ENCODE measurements at places on chromosomes 12 and 14. TPM values are rescaled to one million over a fixed set of nuclear protein-coding genes. Genes with fewer than 3 reads are reported as not detected.

The ACSM4 gene
- not detected for total RNA-seq

The PPM1H gene
- total RNA-seq, result not detected

The RTN1 gene
- total RNA-seq, result not detected

The KIF26A gene
- 0.34 TPM for total RNA-seq

DNA sequence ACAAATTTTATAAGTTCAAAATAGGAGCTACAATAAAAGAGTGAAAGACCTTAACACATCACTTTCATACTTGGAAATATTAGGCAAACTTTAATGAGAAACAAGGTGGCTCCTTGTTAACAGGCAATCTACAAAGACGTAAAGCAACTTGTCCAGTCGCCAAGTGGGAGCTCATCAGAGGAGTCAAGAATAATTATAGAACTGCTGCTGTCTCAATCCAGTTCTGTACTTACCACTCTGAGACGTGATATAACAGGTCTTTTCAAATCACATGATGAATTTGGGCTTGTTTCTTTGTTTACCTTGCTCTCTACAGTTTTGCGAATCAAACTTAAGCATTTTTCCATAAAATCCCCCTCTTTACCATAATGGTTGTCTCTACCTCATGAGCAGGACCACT lies 3.6 kb downstream of the YBX3 start:
- H3K36me3 ChIP-seq, result peaks cover 34% of the 10 kb centered on the region
- H3K27ac ChIP-seq, result no peak overlapping the region
- no peak for DNase-seq
- H3K27me3 ChIP-seq, result peaks cover 10% of the 10 kb centered on the region

- H3K4me1 ChIP-seq, result no peaks in the 10 kb centered on the region
- no peaks in the 10 kb centered on the region for H3K36me3 ChIP-seq
- peaks cover 2% of the 10 kb centered on the region for H3K27me3 ChIP-seq
- H3K27ac ChIP-seq, result no peak overlapping the region
- no peak for DNase-seq
These were observed 164.3 kb downstream of the GRIP1 start for GRCh38 chr12:66514581-66514980.

DNA sequence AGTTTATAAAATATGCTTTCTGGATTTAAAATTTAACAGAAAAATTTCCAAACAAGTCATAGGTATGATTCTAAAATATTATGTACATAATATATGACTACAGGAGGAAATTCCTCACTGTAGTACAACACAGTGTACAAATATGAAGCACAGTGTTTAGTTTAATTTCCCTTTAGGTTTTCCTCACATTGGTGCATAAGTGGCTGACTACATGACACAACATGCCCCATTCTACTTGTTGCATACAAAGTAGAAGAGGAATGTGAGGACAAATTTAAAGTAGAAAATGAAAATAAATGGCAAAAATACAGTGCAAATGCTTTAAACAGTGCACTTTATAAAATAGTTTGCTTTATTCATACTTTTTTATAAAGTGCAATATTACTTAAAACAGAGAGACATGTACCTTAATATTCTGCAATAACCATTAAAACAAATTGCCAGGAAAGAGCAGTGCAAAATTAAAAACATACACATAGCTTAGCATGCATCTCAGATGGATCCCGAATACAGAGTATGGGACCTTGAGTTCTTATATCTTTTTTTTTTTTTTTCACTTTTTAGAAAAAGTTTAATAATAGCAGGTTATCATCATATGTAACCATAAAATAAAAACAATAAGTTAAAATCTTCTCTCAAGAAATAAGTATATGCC lies 54.8 kb upstream of the TTC7B start:
- DNase-seq, result no peak
- peaks cover 36% of the 10 kb centered on the region for H3K36me3 ChIP-seq
- no peak overlapping the region for H3K4me3 ChIP-seq

DNA sequence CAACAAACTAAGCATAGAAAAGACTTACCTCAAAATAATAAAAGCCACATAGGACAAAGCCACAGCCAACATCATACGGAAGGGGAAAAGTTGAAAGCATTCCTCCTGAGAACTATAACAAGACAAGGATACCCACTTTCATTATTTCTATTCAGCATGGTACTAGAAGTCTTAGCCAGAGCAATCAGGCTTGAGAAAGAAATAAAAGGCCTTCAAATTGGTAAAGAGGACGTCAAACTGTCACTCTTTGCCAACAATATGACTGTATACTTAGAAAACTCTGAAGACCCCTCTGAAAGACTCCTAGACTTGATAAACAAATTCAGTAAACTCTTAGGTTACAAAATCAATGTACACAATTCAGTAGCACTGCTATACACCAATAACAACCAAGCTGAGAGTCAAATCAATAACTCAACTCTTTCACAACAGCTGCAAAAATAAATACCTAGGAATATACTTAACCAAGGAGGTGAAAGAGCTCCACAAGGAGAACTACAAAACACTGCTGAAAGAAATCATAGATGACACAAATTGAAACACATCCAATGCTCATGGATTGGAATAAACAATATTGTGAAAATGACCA lies 11.6 kb upstream of the CLEC1A start:
- H3K4me3 ChIP-seq, result no peak overlapping the region
- peaks cover 15% of the 10 kb centered on the region for H3K27me3 ChIP-seq
- no peak overlapping the region for H3K27ac ChIP-seq
- H3K36me3 ChIP-seq, result no peaks in the 10 kb centered on the region
- no peaks in the 10 kb centered on the region for H3K4me1 ChIP-seq
- no peak for DNase-seq

DNA sequence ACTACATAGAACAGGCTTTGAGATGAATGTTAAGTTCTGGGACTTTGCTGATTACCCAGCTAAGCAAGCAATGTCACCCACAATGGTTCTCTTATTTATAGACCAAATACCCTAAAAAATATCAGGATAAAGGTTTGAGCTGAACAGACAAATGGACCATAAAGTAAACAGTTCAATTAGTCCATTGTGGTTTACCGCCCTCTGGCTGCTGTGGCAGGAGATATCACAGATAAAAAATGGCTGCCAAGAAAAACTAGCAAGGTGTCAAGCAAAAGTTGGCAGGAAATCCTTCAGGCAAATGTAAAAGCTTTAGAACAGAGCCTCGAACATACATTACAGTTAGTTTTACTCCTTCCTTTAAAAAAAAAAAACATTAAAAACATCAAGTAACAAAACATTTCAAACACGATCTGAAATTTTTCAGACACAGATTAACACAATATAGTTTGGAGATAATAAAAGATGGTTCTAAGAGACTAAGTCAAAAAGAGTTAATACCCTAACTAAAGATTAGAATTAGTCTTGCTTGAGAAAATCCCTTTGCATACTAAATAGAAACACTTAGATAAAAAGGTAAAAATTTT lies 41.3 kb downstream of the MED13L start:
- H3K27me3 ChIP-seq, result no peaks in the 10 kb centered on the region
- peaks cover 22% of the 10 kb centered on the region for H3K4me1 ChIP-seq
- H3K27ac ChIP-seq, result no peak overlapping the region
- DNase-seq, result peak; percentile 27
- no peak overlapping the region for H3K4me3 ChIP-seq

DNA sequence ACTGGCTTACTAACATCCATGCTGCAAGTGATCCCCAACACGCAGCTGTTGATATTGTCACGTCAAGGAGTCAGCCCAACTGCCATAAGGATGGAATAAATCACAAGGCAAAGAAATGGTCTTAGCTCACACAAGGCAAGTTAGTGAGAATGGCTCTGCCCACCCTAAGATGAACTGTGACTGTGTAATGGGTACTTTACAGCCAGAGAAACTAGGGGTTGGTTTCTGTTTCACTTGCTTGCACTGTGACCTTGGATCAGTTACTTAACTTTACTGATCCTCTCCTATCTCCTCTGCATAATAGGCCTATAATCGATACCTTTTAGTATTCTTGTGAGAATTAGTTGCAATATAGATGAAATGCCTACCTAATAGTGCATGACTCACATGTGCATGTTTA lies 52.2 kb upstream of the ANO2 start:
- H3K27me3 ChIP-seq, result peaks cover 6% of the 10 kb centered on the region
- no peak overlapping the region for H3K4me3 ChIP-seq

- H3K4me1 ChIP-seq, result peaks cover 22% of the 10 kb centered on the region
- no peak overlapping the region for H3K27ac ChIP-seq
- no peak overlapping the region for H3K4me3 ChIP-seq
These were observed 23.6 kb downstream of the ABCB9 start for GRCh38 chr12:122942637-122943036.

GRCh38 chr14:75823334-75823733 lies 158.5 kb downstream of the TGFB3 start:
- H3K4me1 ChIP-seq, result peaks cover 11% of the 10 kb centered on the region
- H3K27me3 ChIP-seq, result no peaks in the 10 kb centered on the region
- H3K4me3 ChIP-seq, result no peak overlapping the region
- H3K36me3 ChIP-seq, result peaks cover 11% of the 10 kb centered on the region

- no peak for DNase-seq
- no peak overlapping the region for H3K4me3 ChIP-seq
- peaks cover 38% of the 10 kb centered on the region for H3K36me3 ChIP-seq
- no peak overlapping the region for H3K27ac ChIP-seq
These were observed 56.2 kb upstream of the VPS33A start for GRCh38 chr12:122322501-122322900.

Data from activated T-helper 2 cell treated with anti-CD3 and anti-CD28 coated beads, Interferon-gamma antibody, Interleukin-2, Interleukin-4, amounts not matched to agents 10 μg/mL and 5 μg/mL and 100 μg/mL, durations not matched to agents 14 hours and 24 hours and 36 hours (primary cell).